ENCODE measurements at places on chromosomes 2 and 18.

DNA sequence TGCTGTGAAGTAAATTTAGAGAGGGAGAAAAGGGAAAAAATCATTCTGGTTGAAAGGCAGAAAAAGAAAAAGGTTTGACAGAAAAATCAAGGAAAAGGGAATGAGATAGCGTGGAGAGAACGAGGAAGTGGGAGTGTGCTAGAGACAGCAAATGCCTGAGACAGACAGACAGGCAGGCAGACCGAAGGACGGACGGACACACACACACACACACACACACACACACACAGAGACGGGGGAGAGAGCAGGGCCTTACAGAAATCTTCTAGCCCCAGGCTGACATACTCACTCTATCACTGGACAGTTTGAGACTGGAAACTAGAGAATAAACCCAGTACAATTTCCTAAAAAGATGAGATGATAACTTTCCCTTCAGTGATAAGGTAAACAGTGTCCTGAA, 238.4 kb downstream of the ZNF521 start:
- H3K27ac ChIP-seq, result no peak overlapping the region
- no peaks in the 10 kb centered on the region for H3K4me1 ChIP-seq
- no peaks in the 10 kb centered on the region for H3K27me3 ChIP-seq
- no peak for DNase-seq

DNA sequence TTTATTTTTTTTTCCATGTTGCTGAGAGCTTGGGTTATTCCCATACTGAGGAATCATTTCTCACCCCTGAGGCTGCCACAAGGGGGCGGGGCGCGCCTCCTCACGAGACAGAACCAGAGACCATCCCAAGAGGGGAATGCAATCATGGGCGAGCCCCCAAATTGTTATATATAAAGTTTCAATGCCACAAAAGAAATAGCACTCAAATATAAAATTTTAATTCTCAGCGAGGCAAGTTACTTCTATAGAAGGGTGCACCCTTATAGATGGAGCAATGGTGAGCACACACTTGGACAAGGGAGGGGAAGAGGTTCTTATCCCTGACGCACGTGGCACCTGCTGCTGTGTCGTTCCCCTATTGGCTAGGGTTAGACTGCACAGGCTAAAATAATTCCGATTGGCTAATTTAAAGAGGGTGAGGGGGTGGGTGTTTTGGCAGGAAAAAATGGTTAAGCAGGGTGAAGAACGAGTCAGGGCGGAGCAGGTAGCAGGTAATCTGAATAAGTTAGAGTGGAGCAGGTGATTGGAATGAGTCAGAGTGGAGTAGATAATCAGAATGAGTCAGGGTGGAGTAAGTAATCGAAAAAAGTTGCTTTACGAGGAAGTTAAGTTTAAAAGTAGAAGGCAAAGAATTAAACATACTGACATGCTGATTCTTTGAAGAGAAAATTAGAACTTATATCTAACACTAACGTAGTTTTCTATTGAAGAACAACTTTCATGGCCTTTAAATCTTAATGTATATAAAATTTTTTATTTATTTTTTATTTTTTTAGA, 177.5 kb downstream of the MTCL1 start:
- peaks cover 10% of the 10 kb centered on the region for H3K27me3 ChIP-seq
- H3K4me1 ChIP-seq, result no peaks in the 10 kb centered on the region
- H3K36me3 ChIP-seq, result no peaks in the 10 kb centered on the region
- no peak for DNase-seq
- H3K4me3 ChIP-seq, result no peak overlapping the region
- no peak overlapping the region for H3K27ac ChIP-seq

DNA sequence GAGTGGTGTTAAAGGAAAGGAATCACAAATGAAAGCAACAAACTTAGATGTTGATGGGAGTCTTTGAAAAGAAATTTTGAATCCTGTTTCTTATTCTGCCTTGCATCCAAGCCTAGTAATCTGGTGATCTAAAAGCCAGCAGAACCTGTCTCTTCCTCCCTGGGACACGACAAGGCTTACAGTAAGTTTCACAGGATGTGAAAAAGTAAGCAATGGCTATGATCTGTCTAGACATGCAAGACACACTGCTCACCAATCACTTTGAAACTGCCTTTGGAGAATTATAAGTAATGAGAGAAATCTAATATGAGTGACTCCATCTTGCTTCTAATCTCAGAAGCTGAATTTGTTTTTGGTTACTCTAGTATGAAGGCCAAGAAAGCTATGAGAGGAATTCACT, 103.7 kb downstream of the KCNH7 start:
- no peak overlapping the region for H3K4me3 ChIP-seq
- H3K27me3 ChIP-seq, result no peaks in the 10 kb centered on the region
- no peak for DNase-seq
- peaks cover 4% of the 10 kb centered on the region for H3K4me1 ChIP-seq

DNA sequence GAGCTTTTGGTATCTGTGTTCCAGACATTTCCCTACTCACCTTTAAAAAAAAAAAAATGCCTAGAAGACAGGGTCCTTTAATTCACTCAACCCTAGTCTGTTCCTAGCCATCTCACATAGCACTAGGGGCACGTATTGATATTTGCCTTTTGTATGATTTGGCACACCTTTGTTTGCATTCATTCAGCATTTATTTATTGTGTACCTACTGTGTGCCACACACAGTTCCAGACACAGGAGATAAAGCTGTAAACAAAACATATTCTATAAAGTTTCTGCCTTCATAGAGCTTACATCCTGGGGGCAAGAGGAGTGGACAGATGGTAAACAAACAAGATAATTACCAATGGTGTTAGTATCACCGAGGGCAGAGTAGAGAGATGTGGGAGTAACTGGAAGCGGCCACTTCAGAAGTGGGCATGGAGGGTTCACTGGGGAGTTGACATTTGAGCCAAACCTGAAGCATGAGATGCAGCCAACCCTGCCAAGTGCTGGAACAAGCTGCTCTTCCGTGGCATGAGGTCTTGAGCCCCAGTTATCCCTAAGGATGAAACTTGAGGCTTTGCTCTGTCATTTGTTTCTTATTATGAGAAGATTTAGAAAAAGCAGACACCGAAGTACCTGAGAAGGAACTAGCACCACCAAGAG, 18.2 kb downstream of the MAPRE2 start:
- H3K36me3 ChIP-seq, result peaks cover 7% of the 10 kb centered on the region
- H3K27ac ChIP-seq, result no peak overlapping the region
- no peak for DNase-seq

GRCh38 chr2:32423536-32423935, 66.7 kb downstream of the BIRC6 start:
- H3K36me3 ChIP-seq, result peaks cover 44% of the 10 kb centered on the region
- no peak overlapping the region for H3K27ac ChIP-seq
- H3K4me1 ChIP-seq, result peaks cover 23% of the 10 kb centered on the region
- no peaks in the 10 kb centered on the region for H3K27me3 ChIP-seq

- no peaks in the 10 kb centered on the region for H3K4me1 ChIP-seq
- H3K27ac ChIP-seq, result no peak overlapping the region
- no peak for DNase-seq
- no peak overlapping the region for H3K4me3 ChIP-seq
Observed at GRCh38 chr2:24721470-24721869, 71.7 kb downstream of the PTRHD1 start.

DNA sequence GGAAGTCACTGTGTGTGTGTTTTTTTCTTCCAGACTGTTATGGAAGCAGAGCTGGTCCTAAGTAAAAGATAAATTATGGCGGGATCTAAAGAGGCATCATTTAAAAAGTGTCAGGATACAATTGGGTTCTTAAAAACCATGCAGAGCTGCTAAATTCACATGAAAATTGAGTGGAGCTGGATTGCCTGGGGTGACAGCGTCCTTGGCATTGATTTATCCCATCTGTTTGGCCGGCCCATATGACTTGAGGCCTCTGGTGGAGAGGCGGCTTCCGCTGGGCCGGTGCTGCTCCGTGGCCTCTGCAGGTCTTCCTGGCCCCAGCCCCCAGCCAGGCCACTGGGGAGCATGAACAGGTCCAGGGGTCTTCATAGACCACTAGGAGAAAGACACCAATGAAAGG, 165.5 kb downstream of the GLI2 start:
- no peak for DNase-seq
- no peaks in the 10 kb centered on the region for H3K36me3 ChIP-seq
- no peak overlapping the region for H3K4me3 ChIP-seq
- no peaks in the 10 kb centered on the region for H3K4me1 ChIP-seq
- H3K27ac ChIP-seq, result no peak overlapping the region
